ENCODE measurements at places on chromosomes 6 and 20.
A peak's percentile ranks its signal among the peaks of the same experiment; 100 is the strongest.

- DNase-seq = no peak
These were observed 35.0 kb upstream of the NELFCD start for GRCh38 chr20:58945965-58946631.

DNA sequence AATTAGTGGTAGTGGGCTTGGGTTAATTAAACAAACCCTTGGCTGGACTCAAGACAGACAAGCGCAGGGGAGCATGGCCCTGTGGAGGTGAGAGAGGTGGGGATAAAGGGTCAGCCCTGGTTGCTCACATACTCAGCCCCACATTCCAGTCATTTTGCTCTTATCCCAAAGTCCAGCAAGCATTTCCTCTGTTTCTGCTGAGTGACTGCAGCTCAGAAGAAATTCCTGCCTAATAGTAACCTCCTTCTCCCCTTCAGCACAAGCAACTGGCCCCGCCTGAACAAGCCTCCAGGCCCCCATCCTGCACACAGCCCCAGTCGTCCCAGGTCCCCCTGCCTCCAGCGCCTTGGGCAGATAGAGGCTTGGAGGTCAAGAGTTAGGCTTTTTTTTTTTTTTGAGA, 3.6 kb upstream of the TFEB start:
- no peak for DNase-seq

- no peak for DNase-seq
These were observed 47.1 kb downstream of the NEDD9 start for GRCh38 chr6:11185204-11185842.

GRCh38 chr6:56364431-56364826, 117.0 kb upstream of the COL21A1 start:
- DNase-seq = no peak

- no peak for DNase-seq
These were observed 1661.3 kb downstream of the HACE1 start for GRCh38 chr6:103198386-103198785.

- no peak for DNase-seq
These were observed 144.2 kb upstream of the FBXL4 start for GRCh38 chr6:99091985-99092384.

- DNase-seq = no peak
These were observed 7.6 kb downstream of the MAPK14 start for GRCh38 chr6:36035225-36035624.

GRCh38 chr6:170072246-170072645, 218.6 kb downstream of the DLL1 start:
- no peak for DNase-seq

DNA sequence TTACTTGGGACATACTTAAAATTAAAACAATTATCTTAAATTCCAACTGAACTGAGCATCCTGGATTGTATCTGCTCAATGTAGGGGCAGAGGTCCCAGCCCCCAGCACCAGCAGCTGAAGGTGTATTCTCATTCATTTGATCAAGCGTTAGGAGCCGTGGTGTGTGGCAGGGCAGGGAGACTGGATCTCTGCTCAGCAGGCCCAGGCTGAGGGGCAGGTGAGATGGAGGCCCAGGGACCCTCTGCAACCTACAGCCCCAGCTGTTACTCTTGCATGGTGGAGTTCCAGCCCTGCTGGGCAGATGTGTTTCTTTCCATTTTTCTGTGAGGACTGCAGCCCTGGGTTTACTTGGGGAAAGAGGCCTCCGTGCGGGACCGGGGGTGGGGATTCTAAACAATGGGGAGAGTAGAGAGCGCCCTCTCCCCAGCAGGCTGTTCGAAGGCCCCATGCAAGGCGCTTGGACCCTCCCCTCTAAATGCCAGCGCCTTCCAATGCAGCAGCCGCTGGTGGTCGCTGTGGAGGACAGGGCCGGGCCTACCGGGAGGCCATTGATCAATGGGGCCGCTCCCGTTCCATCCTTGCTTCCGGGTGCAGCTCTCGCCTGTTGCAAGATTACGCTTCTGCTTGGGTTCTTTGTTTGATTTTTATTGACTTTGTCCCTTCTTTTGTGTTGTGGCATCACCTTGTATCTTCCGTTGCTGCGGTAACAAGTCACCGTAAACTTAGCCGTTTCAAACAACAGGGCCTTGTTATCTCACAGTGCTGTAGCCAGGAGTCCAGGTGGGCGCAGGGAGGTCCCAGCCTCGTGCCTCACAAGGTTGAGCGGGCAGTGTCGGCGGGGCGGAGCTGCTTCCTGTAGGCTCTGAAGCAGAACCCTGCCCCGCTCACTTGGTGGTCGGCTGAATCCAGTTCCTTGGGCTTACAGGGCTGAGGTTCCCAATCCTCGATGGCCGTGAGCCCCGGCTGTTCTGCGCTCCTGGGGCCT, 134.8 kb upstream of the PHACTR3 start:
- no peak for DNase-seq

- no peak for DNase-seq
These were observed 41.6 kb downstream of the PLCG1 start for GRCh38 chr20:41178904-41179432.

DNA sequence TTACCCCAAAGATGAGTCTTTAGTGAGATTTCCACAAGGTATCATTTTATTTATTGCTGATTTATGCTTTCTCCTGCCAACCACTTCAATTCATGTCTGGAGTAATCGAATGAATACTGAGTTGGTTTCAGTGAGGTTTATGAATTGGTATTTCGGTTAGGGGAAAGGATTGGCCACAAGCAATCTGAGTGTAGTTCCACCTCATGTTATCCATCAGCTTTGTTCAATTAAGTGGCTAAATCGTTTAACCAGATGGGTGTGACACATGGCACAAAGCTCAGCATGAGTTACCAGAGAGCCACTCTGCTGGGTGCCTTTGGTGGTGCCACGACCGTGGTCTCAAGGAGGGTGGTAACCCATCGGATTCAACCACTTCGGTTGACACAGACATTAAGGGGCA, 148.2 kb downstream of the FNDC1 start:
- DNase-seq = no peak

DNA sequence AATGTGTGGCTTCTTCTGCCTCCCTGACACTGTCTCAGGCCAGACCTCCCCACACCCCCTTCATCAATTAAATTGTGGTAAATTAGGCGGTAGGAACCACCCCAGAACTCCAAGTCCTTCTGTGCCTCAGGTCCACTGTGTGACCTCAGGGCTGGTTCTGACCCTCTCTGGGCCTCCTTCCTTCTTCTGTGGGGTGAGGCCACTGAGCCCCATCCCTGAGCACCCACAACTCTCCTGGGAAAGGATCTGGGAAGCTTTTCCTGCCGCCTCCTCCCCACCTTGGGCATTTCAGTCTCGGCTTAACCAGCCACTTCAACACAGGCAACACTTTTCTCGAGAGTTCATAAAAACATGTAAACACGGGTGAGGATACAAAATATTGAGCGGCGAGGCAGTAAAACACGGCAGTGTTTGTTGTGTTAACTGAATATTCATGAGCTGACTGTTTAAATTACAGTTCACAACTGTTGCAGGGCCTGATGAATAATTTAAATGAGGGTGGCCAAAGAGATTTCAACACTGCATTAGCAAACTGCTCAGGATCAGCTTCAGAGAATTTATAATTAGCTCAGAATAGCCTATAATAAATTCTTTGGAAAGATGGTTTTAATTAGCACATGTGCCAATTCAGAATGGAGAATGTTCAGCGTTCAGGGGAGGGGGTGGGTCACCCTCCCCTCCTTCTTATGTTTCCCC, 112.1 kb downstream of the TOX2 start:
- DNase-seq = no peak

DNA sequence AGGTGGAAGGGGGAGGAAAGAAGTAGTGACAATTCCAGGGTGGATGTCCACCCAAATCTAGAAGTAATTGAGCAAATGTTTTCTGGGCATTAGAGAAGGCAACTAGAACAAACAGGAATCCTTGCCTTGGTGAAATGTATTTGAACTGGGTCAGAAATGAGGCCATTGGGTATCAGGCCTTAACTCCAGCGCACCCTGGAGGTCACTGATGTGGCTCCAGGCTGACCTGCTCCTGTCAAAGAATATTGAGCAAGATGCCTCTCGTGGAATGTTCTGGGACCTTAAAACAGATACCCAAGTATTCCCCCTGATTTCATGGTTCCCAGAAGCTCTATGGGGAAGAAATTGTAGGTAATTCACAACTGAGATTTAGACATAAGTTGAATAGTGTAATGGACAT, 6.9 kb downstream of the HLA-DPB1 start:
- no peak for DNase-seq

- DNase-seq = no peak
These were observed 6.3 kb upstream of the NAA20 start for GRCh38 chr20:20010639-20011500.

DNA sequence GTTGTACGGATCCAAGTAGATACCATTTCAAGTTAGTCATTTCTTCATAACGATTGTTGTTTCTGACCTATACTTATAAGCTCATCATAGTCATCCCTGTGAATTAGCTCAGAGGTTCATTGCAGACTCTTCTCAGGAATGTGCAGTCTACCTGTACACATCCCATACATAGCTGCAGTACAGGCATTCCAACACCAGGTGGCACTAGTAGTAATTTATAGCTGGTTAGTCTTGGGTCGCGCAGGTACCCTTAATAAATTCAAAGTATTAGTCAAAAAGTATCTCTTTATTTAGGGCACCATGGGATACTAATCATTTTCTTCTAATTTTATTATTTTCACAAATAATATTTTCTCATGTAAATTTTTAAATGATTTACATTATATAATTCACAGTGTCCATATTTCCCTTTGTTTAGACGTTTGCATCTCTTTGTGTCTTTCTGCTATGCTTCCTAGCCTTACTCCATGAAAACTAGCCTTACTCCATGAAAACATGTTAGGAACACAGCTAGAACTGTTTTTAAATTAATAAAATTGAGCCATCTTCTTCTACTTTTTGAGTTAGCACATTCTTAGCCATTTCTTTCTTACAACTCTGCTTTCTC, 128.6 kb upstream of the FAM83B start:
- DNase-seq = peak; percentile 3

DNA sequence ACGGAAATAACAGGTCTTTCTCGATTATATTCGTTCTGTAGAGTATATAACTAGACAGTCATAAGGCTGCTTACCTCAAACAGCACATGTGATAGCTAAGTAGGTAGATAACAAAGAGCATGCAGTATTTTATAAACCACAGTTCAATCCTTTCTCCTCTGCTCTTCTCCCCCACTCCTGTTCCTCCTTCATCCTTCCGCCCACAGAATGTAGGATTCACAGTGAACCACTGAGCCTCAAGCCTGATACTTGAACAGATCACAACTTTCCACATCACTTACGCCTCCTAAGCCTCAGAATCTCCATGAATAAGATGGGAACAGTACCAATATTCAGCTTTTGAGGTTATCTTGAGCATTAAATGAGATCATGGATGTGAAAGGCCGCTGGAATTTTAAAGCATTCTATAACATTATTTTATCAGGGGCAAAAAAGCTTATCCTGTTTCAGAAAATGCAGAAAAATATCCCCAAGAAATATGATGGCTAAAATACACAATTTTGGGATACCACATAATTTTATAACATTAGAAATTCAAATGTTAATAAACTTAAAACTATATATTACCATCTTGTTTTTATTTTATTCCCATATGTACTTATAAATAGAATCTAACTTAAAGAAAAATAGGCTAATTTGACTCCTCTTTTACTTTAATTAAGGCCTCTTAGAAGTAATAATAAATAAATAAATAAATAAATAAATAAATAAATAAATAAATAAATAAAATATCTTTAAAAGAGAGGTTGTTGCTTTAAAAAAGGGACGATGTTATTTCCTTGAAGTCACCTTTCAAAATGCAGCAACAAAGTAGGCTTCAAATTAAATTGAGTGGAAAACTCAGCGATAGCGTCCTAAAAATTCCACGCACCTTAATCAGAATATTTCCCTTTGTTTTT, 33.4 kb downstream of the MTFR2 start:
- no peak for DNase-seq

GRCh38 chr6:133632206-133632605, 256.7 kb upstream of the TCF21 start:
- DNase-seq = no peak

DNA sequence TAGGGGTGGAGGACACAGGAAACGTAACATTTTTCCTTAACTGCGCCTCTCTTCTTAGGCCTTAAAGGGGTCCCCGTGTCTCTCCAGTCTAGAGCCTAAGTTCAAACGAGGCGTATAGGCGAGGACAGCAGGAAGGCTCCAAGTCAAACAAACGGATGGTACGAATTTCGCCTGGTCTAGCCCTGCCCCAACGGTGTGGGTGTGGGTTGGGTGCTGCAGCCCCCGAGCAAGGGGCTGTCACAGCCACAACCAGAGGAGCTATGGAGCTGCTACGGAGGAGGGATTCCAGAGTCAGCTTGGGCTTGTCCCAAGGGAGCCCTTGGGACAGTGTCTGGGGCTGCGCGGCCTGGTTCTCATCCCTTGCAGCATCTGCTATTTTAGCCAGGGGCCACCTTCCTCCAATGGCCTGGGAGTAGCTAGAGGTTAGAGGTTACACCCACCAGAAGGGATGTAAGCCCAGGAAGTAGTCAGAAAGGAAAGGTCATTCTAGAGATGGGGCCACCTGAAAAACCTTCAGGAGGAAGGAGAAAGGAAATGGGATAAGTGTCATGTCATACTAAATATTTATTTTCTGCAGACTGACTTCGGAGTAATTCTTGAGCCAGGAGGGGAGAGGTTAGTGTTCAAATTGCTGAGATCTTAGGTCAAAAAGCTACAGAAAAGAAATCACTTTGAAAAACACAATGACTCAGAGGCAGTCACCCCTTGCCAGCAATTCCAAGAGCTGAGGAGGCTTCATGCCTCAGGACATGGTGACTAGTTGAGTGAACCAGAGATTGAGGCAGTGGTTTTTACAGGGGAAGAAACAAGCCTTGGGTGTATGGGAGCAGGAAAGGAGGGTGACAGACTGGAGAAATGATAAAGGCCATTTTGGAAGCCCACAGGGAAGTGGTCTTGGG, 21.7 kb downstream of the VPS52 start:
- no peak for DNase-seq

- DNase-seq = no peak
These were observed 303.3 kb downstream of the EYA4 start for GRCh38 chr6:133544419-133544818.

GRCh38 chr20:58482416-58482815, 32.8 kb downstream of the APCDD1L start:
- DNase-seq = no peak

GRCh38 chr6:18102783-18103509, 19.5 kb downstream of the NHLRC1 start:
- no peak for DNase-seq

- peak; percentile 53 for DNase-seq
These were observed 391 bp downstream of the MAPRE1 start for GRCh38 chr20:32819992-32820697.

DNA sequence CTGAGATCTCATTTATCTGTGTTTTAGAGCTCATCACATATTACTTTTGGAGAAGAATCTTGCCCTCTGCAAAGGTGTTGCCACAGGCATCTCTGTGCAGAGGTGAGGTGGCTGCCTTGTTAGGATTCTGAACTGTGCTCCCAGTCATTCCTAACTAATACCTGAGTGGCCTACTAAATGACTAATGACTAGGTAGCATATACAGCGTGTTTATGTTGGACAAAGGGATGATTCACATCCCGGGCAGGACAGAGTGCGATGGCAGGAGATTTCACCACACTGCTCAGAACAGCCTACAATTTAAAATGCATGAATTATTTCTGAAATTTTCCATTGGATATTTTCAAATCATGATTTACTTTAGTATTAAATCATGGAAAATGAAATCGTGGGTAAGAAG, 23.1 kb upstream of the CGA start:
- DNase-seq = no peak

Measured in stimulated activated CD8-positive, alpha-beta memory T cell treated with anti-CD3 and anti-CD28 coated beads, Interleukin-4, amount 100 ng/mL, for 4 hours (primary cell).